ENCODE measurements at places on chromosomes 4 and X.

- no peak for DNase-seq
Observed at GRCh38 chr4:147398556-147398955, 82.3 kb upstream of the EDNRA start.

- no peak for DNase-seq
Observed at GRCh38 chr4:20617678-20618396, 82.4 kb upstream of the PACRGL start.

- no peak for DNase-seq
Observed at GRCh38 chr4:23504083-23504482, 385.8 kb downstream of the PPARGC1A start.

DNA sequence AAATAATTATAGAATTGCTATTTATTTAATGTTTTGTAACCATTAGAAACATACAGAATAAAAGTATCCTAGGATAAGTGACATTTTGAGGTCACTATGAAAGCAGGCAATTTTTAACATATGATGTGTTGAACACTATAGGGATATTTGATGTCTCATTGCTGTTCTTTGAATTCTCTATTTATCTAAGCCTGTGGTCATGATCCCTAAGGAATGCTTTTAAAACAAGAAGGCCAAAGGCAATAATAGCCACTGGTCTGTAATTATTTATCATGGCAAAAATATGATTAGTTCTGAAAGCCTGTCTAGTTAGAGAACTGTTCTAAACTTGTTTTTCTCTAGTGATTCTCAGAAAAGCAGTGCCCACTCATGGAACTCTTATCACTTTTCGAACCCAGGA lies 186.6 kb downstream of the RPA4 start:
- DNase-seq = no peak

- DNase-seq = no peak
Observed at GRCh38 chr4:169315530-169316343, 45.0 kb upstream of the SH3RF1 start.

GRCh38 chrX:42273387-42273786 lies 350.0 kb upstream of the CASK start:
- DNase-seq = no peak

DNA sequence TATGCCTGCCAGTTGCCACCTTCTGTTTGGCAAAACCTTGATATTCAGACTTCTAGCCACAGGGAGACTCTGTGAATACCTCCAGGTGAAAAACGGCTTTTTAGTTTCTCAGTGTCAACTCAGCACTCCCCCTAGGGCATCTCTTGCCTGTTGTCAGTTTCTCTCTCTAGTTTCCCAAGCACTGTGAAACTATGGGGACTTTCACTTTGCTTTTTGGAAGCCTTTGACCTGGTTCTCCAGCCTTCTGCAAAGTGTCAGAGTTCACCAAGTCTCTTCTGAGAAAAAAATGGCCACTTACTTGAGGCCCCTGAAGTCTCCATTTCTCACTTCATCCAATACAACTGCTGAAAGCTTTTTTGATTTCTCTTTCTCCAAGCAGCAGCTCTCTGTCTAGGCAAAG lies 521.5 kb downstream of the INPP4B start:
- DNase-seq = no peak

- no peak for DNase-seq
Observed at GRCh38 chr4:2907706-2908293, 55.4 kb downstream of the NOP14 start.

DNA sequence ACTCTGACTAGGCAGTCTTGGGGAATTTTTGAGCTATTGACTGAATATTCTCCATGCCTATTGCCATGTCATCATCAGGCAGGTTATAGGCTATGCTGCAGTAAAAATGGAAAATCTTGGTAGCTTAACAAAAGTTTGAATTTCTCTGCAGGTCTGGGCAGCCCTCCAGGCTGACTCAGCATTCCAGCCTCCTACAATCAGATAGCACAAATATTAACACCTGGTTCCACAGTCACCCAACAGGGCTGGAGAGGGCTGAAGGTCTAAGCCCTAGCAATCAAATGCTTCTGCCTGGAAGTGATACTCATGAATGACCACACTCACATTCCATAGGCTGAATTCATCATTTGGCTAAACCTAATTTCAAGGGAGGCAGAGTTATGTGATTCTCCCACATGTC lies 9.6 kb upstream of the PPP3CA start:
- no peak for DNase-seq

GRCh38 chr4:4749137-4749536 lies 110.3 kb upstream of the MSX1 start:
- DNase-seq = no peak

DNA sequence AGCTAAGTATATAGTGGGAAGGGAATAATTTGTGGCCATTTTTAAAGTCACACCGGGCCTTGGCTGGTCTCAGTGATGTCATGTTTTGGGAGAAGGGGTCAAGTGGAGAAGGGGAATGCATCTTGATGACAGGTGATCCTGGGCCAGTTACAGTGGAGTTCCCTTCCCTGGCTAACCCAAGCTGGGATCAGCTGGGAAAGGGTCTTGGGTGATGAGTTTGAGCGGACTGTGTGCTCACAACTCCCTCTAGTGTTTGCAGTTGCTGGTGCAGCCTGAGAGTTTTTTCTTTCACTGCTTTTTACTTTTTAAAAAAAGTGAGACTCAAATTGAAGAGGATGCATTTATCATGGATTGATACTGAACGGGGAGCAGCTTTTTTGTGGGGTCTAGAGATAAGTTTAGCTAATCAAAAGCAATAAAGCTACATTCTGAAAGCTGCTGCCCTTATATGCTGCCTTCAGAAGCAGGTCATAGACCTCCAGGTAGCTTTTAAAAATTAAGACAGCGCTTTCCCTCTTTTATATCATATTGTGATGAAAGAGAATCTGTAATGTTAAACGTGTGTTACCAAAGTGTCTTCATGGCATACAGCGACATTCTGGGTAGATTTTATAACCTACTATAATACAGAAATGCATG lies 164.7 kb downstream of the DCLK2 start:
- peak; percentile 43 for DNase-seq

DNA sequence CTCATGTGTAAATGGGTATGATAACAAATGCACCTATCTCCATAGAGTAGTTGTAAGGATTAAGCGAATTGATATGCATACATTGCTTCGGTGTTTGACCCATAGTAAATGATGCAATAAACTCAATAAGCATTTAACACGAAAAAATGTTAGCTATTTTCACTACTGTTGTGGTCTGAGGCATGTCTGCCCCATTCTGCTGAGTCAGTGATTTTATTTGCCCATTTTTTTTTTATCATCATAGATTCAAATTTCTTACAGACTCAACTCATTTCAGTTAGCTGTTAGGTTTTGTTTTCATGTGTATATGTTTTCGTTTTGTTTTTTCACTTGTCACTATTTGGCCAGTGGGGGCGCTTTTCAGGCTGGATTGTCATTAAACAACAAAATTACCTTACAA lies 27.8 kb upstream of the ARHGEF9 start:
- no peak for DNase-seq

DNA sequence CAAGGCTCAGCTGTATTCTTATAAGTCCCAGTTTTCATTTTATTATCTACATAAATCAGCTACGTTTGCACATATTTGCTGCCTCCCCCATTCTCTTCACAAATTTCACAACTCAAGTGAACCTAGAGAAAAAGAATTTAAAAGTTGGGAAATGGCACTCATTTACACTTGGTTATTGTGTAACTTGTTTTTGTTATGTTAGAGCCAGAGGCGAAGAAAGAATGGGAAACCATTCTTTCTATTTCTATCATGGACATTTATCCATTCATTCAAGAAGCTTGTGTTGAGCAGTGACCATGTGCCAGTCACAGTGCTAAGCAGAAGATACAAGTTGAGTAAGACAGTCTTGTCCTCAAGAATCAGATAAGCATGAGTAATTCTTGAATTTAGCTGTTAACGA lies 13.5 kb downstream of the LIAS start:
- DNase-seq = no peak

GRCh38 chr4:128394778-128395177 lies 107.2 kb upstream of the PGRMC2 start:
- no peak for DNase-seq

DNA sequence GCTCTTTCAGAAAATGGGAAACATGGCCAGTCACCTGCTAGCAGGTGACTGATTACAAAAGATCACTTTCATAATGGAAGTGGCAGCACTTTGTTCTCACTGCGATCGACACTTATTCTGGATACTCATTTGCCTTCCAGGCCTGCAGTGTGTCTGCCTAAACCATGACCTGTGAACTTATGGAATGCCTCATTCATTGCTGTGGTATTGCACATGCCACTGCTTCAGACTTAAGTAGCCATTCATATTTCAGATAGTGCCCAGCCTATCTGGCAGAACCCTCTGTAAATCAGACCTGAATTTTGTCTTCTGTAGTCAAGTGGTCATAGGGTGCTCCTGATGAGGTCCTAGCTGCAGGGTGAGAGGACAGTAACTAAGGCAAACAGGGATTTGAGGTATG lies 23.3 kb upstream of the MGST2 start:
- no peak for DNase-seq

DNA sequence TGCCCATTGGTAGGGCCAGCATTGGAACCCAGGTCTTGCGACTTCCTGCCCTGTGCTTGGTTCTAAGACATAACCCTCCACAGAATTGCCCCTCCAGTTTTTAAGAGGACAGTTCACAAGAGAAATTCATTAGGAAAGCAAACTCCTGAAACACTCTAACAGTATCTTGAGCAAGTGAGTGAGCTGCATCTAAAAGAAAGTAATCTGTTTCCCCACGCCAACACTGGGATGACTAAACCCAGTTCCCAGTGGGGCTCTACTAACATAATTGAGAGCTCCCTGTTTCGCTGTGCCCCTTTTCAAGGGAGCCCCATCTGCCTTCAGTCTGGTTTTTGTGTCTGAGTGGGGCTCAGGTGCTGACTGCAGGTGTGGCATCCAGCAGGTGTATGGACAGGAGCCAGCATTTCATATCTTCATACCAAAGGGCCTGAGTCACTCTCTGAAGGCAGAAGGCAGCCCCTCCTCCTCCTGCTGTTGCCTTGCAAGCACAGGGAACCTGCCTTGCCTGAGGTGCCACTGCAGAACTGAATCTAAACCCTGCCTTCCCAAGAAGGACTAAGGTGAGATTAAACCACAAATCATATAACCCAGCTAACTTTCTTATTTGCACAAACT lies 8.0 kb downstream of the AMOT start:
- no peak for DNase-seq

DNA sequence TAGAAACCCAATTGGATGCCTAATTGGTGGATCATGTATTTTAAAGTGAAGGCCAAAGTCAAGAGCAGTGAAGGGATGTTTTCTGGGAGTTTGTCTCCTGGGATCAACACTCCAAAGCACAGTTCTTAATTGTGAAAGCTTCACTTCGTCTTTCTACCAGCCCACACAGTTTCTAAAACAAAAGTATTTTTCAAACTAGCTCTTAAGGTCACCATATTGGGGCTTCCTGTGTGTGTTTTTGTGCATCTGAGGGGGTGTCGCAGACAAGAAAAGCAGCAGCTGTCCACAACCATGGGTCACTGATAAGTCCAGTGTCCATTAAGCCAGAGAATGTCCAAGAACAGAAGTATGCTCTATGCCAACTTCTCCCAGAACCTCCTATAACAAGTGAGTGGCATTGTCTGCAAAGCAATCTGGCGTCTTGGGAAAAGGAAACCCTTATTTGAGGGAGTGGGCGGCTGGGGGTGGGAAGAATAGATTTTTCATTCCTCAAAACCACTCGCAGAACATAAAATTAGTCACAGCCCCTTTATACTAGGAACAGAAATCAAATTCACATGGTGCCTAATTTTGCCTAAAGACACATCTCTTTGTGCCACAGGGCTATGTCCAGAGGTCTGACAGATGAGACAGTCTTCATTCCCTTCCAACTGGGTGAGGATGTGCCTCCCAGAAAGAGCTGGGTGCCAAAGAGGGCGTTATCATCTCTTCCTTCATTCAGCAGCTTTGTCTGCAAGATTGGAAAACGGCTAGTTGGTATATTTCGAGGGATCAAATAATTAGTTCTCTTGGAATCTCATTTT lies 610.4 kb downstream of the BCOR start:
- DNase-seq = no peak

Measured in stimulated activated CD8-positive, alpha-beta memory T cell treated with anti-CD3 and anti-CD28 coated beads, Interleukin-4, amount 100 ng/mL, for 48 hours (primary cell).